ENCODE measurements at places on chromosomes 13 and 19.

DNA sequence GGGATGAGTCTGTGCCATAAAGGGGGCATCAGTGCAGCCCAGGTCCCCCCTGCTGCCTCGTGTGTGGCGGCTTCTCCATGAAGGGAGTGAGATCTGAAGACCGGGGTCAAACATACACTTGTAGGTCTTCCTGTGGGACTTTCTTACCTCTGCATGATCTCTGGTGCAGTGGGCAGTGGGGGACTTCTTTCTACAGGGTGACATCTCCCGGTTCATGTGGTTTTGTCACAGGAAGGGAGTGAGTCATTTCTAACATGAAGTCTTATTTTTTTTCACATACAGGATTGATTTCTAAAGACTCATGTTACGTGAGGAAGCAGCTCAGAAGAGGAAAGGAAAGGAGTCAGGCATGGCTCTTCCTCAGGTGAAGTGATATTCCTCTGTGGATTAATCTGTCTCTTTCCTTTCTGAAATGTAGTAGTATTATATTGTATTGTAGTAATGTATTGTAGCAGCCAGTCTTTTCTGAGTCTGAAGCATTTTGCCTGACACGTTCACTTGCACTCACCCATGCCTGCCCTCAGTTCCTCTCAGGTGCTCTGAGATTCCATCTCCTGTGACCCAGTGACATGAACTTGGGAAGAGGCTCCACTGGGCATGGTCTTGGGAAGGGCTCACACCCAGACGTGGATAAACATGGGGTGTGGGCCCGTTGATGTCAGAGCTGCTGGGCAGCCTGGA is 15.7 kb downstream of the ZNF808 start:
- no peak for DNase-seq

DNA sequence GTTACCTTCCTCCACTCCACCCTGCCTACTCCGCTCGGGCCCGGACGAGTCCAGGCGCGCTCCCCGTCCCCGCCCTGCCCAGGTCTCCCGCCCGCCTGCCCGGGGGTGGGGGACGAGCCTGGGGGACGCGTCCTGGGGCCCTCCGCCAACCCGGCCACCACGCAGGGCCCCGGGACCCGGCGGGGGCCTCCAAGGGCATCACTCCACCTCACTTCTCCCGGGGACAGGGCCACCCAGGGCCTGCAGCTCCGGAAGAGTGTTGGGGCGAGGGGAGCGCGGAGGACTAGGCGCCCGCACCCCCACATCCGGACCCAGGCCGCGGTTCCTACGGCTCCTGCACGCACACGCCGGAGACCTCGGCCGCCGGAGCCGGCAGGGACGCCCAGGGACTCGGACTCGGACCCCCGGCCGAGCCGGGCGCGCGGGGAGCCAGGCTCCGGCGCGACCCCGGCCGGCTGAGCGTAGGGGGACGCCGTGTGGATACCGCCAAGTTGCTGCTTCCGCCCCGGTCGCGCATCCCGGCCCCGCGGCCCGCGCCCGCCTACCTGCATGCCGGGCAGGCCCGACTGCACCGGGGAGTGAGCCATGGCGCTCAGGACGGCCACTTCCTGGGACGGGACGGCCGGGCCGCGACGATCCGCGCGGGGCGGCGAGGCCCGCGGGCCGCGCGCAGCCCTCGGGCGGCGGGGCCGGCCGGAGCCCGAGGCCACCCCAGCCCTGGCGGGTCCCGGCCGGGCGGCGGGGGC is 534 bp downstream of the STK24 start:
- peak; percentile 29 for DNase-seq

GRCh38 chr13:110419381-110419791 is 112.3 kb downstream of the COL4A2 start:
- no peak for DNase-seq

- DNase-seq: no peak
Observed at GRCh38 chr19:40200341-40201099, 9.3 kb downstream of the MAP3K10 start.

- peak; percentile 33 for DNase-seq
Observed at GRCh38 chr19:58021541-58022282, 12.1 kb upstream of the ZSCAN1 start.

GRCh38 chr19:806815-807421 is 9.7 kb downstream of the PTBP1 start:
- no peak for DNase-seq

- no peak for DNase-seq
Observed at GRCh38 chr13:47281991-47282390, 385.1 kb upstream of the HTR2A start.

GRCh38 chr19:19549804-19550464 is 11.9 kb downstream of the CILP2 start:
- no peak for DNase-seq

DNA sequence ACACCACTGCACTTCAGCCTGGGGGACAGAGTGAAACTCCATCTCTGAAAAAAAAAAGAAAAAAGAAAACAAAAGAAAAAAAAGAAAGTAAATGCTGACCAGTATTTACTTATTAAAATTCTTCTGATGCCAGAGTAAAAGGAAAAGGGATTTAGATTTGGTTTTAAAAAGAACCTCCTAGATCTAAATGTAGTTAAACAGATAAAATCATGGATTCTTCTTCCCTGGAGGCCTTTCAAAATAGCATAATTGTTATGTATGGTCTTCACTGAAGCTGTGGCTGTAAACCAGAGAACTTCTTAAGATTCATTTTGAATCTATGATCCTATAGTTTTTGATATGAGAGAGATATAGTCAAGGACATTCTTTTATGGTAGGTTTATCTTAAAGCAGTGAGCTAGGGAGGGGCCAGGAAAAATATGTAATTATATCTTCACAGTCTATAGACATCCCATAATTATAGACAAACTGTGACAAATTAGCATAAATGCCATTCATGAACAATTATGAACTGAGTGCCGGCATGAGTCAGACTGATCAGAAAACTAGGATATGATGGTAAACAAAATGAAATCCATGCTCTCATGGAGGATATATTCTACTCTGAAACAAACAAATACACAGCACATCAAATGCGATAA is 14.9 kb upstream of the STK24 start:
- no peak for DNase-seq

- DNase-seq: no peak
Observed at GRCh38 chr13:34591129-34591528, 350.9 kb upstream of the NBEA start.

DNA sequence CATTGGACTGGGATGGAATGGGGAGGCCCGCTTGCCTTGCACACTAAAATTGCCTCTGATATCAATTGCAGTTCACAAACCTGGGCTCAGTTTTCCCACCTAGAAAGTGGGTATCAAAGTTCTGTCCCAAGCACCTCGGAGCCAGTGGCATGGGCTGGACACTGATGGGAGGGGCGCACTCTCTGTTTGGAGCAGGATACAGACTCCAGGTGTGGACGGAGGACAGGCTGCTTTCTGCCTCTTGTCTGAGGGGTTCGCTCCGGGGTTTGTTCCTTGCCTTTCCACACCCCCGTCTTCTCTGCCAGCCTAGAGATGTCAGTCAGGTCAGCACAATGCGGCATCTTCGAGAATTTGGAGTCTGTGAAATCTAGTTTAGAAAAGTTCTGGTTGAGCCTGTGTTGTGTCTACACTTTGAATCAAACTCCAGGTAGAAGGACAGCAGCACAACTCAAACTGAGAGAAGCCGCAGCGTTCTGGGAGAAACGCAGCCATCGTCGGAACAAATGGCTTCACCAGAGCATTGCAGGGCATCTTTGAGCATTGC is 141.9 kb downstream of the TEX29 start:
- no peak for DNase-seq

DNA sequence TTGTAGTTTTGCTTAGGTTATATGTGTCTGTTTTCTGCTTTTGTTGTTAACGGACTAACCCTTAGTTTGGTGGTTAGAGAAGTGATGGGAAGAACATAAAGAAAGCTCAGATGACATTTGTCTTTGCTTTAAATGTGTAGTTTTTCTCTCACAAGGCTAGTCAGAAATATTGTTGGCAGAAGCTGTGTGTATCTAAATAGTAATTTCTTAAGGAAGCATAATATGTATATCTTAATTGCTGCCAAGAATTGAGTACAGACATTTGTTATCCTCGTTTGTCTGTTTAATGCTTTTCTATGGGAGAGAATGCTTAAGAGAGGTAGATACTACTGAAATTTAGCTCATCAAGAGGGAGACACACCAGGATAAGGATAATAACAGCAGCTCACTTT is 2.7 kb downstream of the RGCC start:
- no peak for DNase-seq

- DNase-seq: peak; percentile 67
Observed at GRCh38 chr19:3821857-3822364, 35.7 kb upstream of the MATK start.

DNA sequence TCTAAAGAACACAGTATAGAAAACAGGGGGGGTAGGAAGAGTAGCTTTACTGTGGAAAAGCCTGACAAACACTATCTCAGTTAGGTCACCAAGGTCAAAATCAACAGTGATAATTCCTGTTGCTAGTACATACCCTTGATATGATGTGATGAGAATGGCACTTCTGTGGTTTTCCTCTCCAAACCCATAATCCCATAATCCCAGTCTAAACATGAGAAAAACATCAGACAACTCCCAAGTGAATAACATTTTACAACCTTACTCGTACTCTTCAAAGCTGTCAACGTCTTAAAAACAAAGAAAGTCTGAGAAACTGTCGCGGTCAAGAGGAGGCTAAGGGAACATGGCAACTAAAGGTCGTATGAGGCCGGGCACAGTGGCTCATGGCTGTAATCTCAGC is 137.6 kb downstream of the FOXO1 start:
- no peak for DNase-seq

- no peak for DNase-seq
Observed at GRCh38 chr19:49423985-49424303, 703 bp upstream of the PTH2 start.

GRCh38 chr13:95707442-95708390 is 30.8 kb downstream of the DNAJC3 start:
- no peak for DNase-seq

DNA sequence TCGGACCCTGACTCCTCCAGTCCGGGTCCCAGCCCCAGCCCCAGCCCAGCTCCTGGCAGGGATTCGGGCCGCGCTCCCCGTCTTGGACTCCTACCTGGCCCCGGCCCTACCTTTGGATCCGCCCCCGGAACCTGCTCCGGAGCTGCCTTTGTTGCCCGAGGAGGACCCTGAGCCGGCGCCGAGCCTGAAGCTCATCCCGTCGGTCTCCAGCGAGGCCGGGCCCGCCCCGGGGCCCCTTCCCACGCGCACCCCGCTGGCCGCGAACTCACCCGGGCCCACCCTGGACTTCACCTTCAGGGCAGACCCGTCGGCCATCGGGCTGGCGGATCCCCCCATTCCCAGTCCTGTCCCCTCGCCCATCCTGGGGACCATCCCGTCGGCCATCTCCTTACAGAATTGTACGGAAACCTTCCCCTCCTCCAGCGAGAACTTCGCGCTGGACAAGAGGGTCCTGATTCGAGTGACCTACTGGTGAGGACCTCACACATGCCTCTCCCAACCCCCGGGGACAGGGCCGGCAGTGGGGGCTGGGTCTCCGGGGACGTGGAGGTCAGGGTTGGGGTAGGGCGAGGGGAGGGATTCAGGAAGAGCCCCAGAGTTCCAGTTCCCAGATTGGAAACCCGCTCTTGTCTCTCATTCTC is 732 bp downstream of the SELENOV start:
- no peak for DNase-seq

DNA sequence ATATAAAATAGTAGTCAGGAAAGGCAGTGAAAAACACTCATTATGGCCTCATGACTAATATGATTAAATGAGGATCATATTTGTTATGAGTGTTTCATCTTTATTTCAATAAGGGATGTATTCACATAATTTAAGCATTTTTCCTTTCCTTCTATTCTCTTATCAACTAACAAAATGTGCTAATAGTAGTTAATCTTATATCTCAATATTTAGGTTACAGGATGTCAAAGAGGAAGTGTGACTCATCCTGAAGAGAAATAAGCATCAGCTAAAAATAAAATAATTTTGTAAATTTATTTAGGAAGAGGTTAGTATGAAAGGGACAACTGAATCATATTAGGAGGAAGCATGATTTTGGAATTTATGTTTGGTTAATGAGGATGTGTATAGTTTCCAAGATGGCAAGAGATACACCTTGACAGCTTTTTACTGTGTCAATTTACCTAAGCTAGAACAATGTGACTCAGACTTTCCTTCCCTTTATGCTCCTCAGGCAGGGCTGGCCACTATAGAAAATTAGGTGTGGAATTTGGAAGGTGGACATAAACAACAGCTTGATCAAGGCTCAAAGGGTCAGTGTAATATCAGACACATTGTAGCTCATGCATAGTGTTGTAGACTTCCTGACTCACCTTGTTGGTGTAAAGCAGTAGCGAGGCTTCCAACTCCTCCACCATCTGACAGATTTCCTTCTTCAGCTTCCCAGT is 172.7 kb downstream of the SLITRK1 start:
- DNase-seq: no peak

GRCh38 chr13:20566468-20566897 is 474 bp upstream of the IFT88 start:
- no peak for DNase-seq

DNA sequence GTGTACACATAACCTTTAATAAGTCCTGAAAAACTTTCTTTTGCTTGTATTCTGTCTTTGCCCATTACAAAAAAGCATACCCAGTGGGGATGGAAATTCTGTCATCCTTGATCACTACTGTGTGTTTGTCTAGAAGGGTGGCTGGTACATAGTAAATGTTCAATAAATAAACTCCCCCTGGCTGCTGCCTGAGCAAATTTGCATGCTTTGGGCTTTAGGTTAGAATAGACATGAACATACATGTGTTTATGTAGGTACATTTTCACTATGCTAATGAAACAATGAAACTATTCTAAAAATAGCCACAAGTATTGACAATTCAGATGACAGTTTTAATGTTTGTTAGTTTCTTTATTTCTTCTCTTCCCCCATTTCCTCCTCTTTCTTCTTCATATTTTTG is 36.1 kb downstream of the TNFSF13B start:
- no peak for DNase-seq

DNA sequence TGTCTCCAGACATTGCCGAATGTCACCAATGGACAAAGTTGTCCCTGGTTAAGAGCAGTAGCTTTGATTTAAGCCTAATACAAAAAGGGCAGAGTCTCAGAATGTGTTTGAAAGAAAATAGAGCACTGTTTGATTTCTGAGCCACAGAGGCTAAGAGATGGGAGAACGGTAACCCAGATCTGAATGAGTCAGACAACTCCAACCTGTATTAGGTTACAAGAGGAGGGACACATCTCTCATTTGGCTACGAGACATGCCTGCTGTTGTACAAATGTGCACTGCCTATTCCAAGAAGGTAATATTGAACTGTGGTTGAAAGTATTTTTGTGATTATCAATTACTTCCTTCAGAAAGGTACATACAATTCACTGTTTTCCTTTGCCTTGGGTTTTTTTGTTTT is 4.9 kb upstream of the HSPH1 start:
- no peak for DNase-seq

DNA sequence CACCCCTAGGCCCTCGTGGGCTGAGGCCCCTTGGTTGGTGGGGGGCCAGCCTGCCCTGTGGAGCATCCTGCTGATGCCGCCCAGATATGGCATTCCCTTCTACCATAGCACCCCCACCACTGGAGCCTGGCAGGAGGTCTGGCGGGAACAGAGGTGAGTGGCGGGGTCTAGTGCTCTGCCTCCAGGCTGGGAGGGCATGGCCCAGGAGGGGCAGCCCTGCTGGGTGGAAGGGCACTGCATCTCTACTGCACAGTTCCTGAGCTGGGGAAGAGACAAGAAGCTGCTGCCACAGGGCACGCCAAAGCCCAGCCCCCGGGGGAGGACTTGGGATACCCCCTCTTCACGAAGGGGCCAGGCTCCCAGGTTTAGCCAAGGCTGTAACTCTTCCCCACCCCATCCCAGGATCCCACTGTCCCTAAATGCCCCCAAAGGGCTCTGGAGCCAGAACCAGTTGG is 2.4 kb upstream of the KMT2B start:
- no peak for DNase-seq
